ENCODE measurements at places on chromosomes 16 and 17. TPM values are rescaled to one million over a fixed set of nuclear protein-coding genes. Genes with fewer than 3 reads are reported as not detected.

NOD2 gene
- 0.66 TPM for total RNA-seq

GRCh38 chr17:75661531-75661930 is 5.4 kb downstream of the RECQL5 start:
- no peak for DNase-seq

- no peak for DNase-seq
These were observed 22.1 kb upstream of the MSI2 start for GRCh38 chr17:57234061-57234738.

- DNase-seq = no peak
These were observed 2.3 kb downstream of the NXPH3 start for GRCh38 chr17:49577963-49578362.

DNA sequence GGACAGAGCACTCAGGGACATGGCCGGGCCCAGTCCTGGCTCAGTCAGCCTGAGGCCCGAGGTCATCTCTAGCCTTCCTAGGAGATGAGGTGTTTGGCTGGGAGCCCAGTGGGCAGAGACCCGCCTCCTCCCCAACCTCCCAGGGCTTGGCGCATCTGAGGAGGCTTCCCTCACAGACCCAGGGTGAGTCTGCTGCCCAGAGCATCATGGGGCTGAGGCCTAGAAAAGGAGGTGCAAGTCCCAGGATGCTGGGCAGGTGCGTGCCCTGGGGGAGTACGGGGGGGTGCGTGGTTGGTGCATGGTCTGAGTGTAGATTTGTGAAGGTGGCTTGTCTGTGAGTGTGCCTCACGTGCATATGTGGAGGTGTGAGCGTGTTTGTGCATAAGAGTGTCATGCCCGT is 4.7 kb downstream of the PDE6G start:
- DNase-seq = no peak

Data from thymus (tissue), 14 donors.